Common myeloid progenitor, CD34-positive (primary cell): ENCODE measurements at places on chromosomes 2 and 18.

GRCh38 chr2:14902953-14903352 is 270.4 kb downstream of the LRATD1 start:
- no peak overlapping the region for H3K4me3 ChIP-seq
- H3K4me1 ChIP-seq, result no peaks in the 10 kb centered on the region

GRCh38 chr2:36754578-36754977 is 58.1 kb downstream of the VIT start:
- no peaks in the 10 kb centered on the region for H3K36me3 ChIP-seq
- no peak overlapping the region for H3K4me3 ChIP-seq
- peaks cover 2% of the 10 kb centered on the region for H3K27me3 ChIP-seq
- H3K27ac ChIP-seq, result no peak overlapping the region

GRCh38 chr18:41783065-41783818 is 171.8 kb upstream of the PIK3C3 start:
- H3K4me1 ChIP-seq, result no peaks in the 10 kb centered on the region
- H3K27me3 ChIP-seq, result no peaks in the 10 kb centered on the region
- H3K27ac ChIP-seq, result no peak overlapping the region
- no peak for DNase-seq
- no peaks in the 10 kb centered on the region for H3K36me3 ChIP-seq
- H3K4me3 ChIP-seq, result no peak overlapping the region

DNA sequence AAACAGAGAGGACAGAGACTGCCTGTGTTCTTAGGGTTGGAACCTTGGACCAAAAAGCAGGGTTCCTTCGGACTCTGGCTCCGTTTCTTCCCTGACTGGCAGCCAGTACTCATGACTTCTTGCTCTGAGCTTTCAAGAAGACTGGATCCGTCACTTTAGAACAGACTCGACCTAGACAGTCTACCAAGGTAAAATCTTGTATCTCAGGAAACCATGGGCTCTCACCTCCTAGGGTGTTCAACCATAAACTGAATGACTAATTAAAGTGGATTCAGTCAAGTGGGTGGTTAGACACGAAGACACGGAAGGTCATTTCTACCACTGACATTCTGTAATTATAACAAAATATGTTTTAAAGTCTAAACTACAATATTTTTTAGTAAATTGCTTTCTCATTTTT is 153.8 kb upstream of the SLC39A10 start:
- H3K27me3 ChIP-seq, result no peaks in the 10 kb centered on the region
- DNase-seq, result no peak
- no peak overlapping the region for H3K4me3 ChIP-seq
- H3K27ac ChIP-seq, result no peak overlapping the region
- no peaks in the 10 kb centered on the region for H3K4me1 ChIP-seq

- no peak overlapping the region for H3K4me3 ChIP-seq
- DNase-seq, result no peak
Observed at GRCh38 chr2:195475336-195475735, 181.7 kb upstream of the SLC39A10 start.

DNA sequence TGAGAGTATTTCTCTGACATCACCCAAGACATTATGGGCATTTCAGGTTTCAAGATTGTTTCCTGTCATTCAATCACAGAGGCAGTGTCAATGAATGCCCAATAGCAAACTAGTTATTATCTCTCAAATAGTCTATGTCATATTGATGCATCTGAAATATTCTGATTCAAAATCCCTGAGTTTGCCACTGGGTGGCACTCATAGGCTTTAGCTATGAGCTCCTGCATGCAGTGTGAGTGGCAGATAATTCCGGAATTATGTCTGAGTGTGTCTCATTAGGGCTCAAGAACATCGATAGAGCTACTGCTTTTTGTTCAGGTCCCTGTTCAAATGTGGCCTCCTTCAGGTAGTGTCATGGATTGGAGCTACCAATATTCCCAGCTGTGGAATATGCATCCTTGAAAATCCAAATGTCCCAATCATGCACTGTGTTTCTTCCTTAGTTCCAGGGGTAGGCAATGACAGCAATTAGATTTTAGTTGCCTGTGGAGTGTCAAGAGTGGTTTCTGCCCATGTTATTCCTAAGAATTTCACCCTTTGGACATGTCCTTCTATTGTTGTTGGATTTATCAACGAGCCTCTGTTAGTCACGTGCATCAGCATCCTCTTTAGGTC is 7.8 kb upstream of the OR6B3 start:
- peak; percentile 46 for DNase-seq
- no peak overlapping the region for H3K27ac ChIP-seq
- H3K36me3 ChIP-seq, result no peaks in the 10 kb centered on the region
- peaks cover 10% of the 10 kb centered on the region for H3K27me3 ChIP-seq
- no peaks in the 10 kb centered on the region for H3K4me1 ChIP-seq
- H3K4me3 ChIP-seq, result no peak overlapping the region

GRCh38 chr2:239674981-239675825 is 274.4 kb upstream of the HDAC4 start:
- no peaks in the 10 kb centered on the region for H3K4me1 ChIP-seq
- DNase-seq, result no peak
- H3K27me3 ChIP-seq, result no peaks in the 10 kb centered on the region
- H3K36me3 ChIP-seq, result no peaks in the 10 kb centered on the region

GRCh38 chr2:12767996-12768624 is 51.4 kb downstream of the TRIB2 start:
- no peaks in the 10 kb centered on the region for H3K36me3 ChIP-seq
- H3K27ac ChIP-seq, result no peak overlapping the region
- H3K4me1 ChIP-seq, result no peaks in the 10 kb centered on the region
- H3K4me3 ChIP-seq, result no peak overlapping the region
- DNase-seq, result peak; percentile 10
- peaks cover 17% of the 10 kb centered on the region for H3K27me3 ChIP-seq
